ENCODE measurements at places on chromosomes 6 and 20.
A peak's percentile ranks its signal among the peaks of the same experiment; 100 is the strongest.

- no peak overlapping the region for H3K4me3 ChIP-seq
- H3K36me3 ChIP-seq: no peaks in the 10 kb centered on the region
- H3K27ac ChIP-seq: no peak overlapping the region
- no peaks in the 10 kb centered on the region for H3K27me3 ChIP-seq
- DNase-seq: no peak
Measured at GRCh38 chr20:21424846-21425245, 27.5 kb upstream of the NKX2-4 start.

DNA sequence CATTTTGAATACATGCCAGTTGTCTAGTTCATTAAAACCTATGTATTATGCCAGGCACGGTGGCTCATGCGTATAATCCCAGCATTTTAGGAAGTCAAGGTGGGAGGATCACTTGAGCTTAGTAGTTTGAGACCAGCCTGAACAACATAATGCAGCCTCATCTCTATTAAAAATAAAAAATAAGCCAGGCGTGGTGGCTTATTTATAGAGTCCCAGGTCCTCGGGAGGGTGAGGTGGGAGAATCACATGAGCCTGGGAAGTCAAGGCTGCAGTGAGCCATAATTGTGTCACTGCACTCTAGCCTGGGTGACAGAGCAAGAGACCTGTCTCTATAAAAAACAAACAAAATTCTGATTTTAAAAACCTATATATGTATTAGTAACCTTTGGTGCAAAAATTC, 27.5 kb downstream of the ORC3 start:
- DNase-seq: no peak
- H3K27ac ChIP-seq: no peak overlapping the region
- H3K36me3 ChIP-seq: peaks cover 15% of the 10 kb centered on the region
- H3K4me1 ChIP-seq: no peaks in the 10 kb centered on the region

DNA sequence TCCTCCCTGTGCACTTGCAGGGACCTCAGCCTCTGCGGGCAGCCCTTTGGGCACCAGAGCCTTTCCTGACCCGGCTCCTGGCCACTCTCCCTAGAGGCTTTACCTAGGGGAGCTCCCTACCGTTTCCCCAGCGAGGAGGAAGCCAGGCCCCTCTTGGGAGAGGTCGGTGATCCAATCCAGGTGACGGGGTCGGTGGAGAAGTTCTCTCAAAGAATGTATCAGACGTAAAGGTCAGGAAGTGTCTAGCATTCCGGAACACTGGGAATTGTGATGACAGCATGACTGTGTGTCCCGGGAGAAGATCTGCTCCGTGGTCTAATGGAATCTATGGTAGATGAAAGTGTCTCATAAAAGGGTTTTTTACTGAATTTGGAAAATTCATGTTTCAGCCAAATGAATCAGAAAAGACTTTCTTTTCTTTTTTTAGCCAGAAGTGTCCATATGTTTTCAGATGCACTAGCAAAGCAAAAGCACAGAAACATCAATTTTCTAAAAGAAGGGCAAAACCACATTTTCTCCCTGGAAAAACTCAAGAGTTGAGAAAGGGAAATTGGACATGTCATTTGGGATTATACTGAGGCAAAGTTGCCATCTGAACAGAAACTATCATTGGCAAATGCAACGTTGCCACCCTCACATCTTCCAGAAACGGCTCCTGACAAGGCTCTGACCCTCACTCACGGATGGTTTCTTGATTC, 289.4 kb downstream of the THBS2 start:
- H3K4me3 ChIP-seq: no peak overlapping the region
- H3K27ac ChIP-seq: peak overlapping the region; percentile 74
- no peak for DNase-seq
- H3K4me1 ChIP-seq: peaks cover 8% of the 10 kb centered on the region

GRCh38 chr6:67759001-67759400, 876.1 kb upstream of the ADGRB3 start:
- H3K4me3 ChIP-seq: no peak overlapping the region
- no peaks in the 10 kb centered on the region for H3K36me3 ChIP-seq
- H3K27me3 ChIP-seq: no peaks in the 10 kb centered on the region

- H3K36me3 ChIP-seq: no peaks in the 10 kb centered on the region
- H3K4me3 ChIP-seq: no peak overlapping the region
- H3K27ac ChIP-seq: no peak overlapping the region
Measured at GRCh38 chr6:138523347-138524210, 24.3 kb upstream of the NHSL1 start.

- H3K27ac ChIP-seq: no peak overlapping the region
- DNase-seq: no peak
Measured at GRCh38 chr20:32445539-32446273, 87.6 kb downstream of the ASXL1 start.

DNA sequence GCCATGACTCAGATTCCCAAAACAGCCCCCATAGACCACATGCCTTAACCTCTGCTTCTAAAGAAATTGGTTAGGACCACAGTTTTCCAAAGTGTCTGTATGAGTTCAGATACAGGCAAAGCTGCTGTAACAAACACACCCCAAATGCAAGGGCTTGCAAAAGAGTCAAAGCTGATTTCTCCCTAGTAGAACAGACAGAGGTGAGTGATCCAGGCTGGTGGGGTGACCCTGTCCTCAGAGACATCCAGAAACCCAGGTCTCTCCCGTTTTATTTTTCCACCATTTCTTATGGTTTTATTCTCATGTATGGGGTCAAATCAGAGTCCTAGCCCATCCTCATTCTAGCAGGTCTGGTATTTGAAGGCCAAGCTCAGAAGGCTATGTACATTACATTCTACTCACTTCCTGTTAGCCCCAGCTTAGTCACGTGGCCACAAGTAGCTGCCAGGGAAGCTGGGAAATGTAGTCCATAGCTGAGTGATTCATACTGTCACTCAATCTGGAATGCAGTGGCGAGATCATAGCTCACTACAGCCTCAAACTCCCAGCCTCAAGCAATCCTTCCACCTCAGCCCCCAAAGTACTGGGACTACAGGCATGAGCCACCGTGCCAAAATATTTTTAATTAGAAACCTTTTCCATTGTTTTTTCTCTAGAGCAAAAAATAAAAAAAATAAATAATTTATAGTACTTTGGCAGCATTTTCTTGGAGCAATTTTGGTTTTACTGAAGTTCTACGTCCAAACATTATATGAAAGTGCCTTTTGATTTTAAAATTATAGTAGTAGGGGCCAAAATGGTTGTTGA, 175.2 kb downstream of the ZMYND8 start:
- no peaks in the 10 kb centered on the region for H3K4me1 ChIP-seq
- no peak for DNase-seq
- no peaks in the 10 kb centered on the region for H3K36me3 ChIP-seq
- H3K27ac ChIP-seq: no peak overlapping the region
- no peak overlapping the region for H3K4me3 ChIP-seq

DNA sequence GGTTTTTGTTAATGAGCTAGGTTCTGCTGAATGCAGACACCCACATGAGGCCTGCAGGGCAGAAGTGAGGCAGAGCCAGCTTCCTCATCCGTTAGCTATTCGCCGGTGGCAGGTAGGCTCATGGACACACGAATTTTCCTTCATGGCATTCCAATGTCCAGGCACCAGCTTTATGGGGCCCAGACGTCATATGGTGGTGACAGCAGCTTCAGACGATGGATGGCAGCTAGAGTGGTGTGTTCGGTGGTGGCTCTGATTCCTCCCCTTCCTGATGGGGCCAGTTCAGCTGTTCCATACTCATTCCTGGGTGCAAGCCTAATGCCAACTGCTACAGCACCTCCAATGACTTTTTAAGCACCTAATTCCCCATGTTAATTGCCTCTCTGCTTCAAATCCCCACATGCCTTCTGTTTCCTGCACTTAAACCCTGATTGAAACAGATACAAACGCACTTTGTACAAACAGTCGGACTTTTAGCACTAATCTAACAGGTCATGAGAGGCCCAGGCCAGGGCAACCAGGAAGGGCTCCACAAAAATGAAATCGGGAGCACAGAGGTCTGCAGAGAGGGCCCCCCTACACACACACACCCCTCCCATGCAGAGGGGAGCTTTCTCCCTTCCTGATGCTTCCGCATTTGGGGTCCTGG, 35.7 kb upstream of the MLN start:
- no peaks in the 10 kb centered on the region for H3K27me3 ChIP-seq
- H3K27ac ChIP-seq: no peak overlapping the region
- peaks cover 30% of the 10 kb centered on the region for H3K4me1 ChIP-seq

- H3K36me3 ChIP-seq: no peaks in the 10 kb centered on the region
- H3K4me3 ChIP-seq: no peak overlapping the region
- peaks cover 17% of the 10 kb centered on the region for H3K4me1 ChIP-seq
- H3K27ac ChIP-seq: no peak overlapping the region
- H3K27me3 ChIP-seq: no peaks in the 10 kb centered on the region
Measured at GRCh38 chr6:36631326-36632011, 37.3 kb downstream of the SRSF3 start.

- no peaks in the 10 kb centered on the region for H3K36me3 ChIP-seq
- H3K4me1 ChIP-seq: peaks cover 96% of the 10 kb centered on the region
- H3K27me3 ChIP-seq: no peaks in the 10 kb centered on the region
- H3K27ac ChIP-seq: no peak overlapping the region
Measured at GRCh38 chr6:156789081-156789943, 12.1 kb downstream of the ARID1B start.

DNA sequence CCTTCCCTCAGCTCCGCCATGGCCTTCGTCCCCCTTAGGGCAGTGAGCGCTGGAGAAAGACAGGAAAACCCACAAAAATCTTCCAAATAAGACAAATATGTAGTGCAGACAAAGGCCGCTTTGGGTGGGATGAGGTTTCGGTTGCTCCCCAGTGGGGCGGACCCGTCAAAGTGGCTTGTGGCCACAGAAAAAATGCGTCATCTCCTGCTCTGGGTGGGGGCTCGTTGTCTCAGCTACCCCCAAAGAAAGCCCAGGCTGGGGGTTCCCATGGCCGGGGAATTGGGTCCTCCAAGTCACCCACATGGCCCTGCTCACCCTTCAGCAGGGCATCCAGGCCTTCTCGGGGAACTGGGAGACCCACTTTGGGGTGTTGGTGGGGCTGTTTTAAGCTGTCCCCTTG, 21.9 kb upstream of the SCUBE3 start:
- H3K36me3 ChIP-seq: no peaks in the 10 kb centered on the region
- H3K27me3 ChIP-seq: no peaks in the 10 kb centered on the region
- no peaks in the 10 kb centered on the region for H3K4me1 ChIP-seq
- no peak overlapping the region for H3K4me3 ChIP-seq
- DNase-seq: no peak

- peak within 1 kb of the TSS; percentile 99 for H3K27ac ChIP-seq
- no peaks in the 10 kb centered on the region for H3K27me3 ChIP-seq
- peak within 1 kb of the TSS; percentile 84 for H3K4me3 ChIP-seq
- peaks cover 39% of the 10 kb centered on the region for H3K4me1 ChIP-seq
- DNase-seq: no peak
- no peaks in the 10 kb centered on the region for H3K36me3 ChIP-seq
Measured at GRCh38 chr6:36442671-36443470, at the start of the genes KCTD20 and PXT1. Gene KCTD20, plus strand, starts transcription at chr6:36443000. Its CDS starts 27,098 bp downstream, at chr6:36470098. Gene PXT1, minus strand, starts transcription at chr6:36442854. Its CDS starts 16,772 bp downstream, at chr6:36426082.

GRCh38 chr6:28758046-28758817, 165.6 kb downstream of the TRIM27 start:
- H3K4me1 ChIP-seq: no peaks in the 10 kb centered on the region
- H3K27ac ChIP-seq: no peak overlapping the region
- peaks cover 2% of the 10 kb centered on the region for H3K27me3 ChIP-seq
- H3K36me3 ChIP-seq: no peaks in the 10 kb centered on the region
- DNase-seq: no peak

GRCh38 chr6:101826269-101826668, 432.8 kb downstream of the GRIK2 start:
- H3K27ac ChIP-seq: no peak overlapping the region
- H3K4me3 ChIP-seq: no peak overlapping the region
- no peak for DNase-seq
- H3K27me3 ChIP-seq: no peaks in the 10 kb centered on the region
- H3K4me1 ChIP-seq: no peaks in the 10 kb centered on the region

- H3K4me3 ChIP-seq: no peak overlapping the region
- no peak overlapping the region for H3K27ac ChIP-seq
- no peaks in the 10 kb centered on the region for H3K36me3 ChIP-seq
- H3K4me1 ChIP-seq: no peaks in the 10 kb centered on the region
Measured at GRCh38 chr6:7185561-7185960, 77.8 kb downstream of the RREB1 start.

DNA sequence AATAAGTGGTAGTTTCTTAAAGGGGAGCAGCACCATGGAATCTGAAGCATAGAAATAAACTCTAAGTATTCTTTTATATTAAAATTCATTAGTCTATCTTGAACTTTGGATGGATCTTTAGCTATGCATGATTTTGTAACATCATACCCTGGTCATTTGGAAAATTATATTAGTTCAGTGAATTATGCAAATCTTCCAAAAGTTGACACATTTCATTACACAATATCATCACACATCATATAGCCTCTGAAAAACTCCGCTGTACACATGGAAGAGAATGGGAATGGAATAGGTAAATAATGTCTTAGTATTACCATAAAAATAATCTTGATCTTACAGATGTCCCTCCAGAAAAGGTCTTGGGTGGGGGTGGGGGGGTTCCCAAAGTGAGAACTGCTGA, 96.1 kb downstream of the ATXN1 start:
- peaks cover 27% of the 10 kb centered on the region for H3K4me1 ChIP-seq
- no peaks in the 10 kb centered on the region for H3K27me3 ChIP-seq
- H3K4me3 ChIP-seq: no peak overlapping the region
- DNase-seq: no peak
- H3K27ac ChIP-seq: no peak overlapping the region
- no peaks in the 10 kb centered on the region for H3K36me3 ChIP-seq

DNA sequence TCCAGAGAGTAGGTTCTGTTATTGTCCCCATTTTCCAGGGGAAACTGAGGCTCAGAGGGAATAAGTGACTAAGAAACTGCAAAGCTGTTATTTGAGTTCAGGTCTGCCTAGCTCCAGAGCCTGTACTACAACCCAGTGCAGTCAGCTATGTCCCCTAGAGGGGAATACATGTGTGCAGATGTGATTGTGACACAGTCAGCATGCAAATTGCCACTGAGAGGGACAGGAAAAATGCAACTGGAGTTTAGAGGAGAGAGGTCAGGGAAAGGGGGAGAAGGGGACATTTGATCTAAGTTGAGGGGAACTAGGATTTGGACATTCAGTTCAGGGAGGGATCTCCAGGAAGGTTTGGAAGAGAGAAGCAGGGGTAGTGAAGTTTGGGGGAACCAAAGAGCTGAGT, 38.6 kb upstream of the EPB41L1 start:
- no peaks in the 10 kb centered on the region for H3K36me3 ChIP-seq
- H3K4me3 ChIP-seq: no peak overlapping the region
- H3K4me1 ChIP-seq: peaks cover 10% of the 10 kb centered on the region

DNA sequence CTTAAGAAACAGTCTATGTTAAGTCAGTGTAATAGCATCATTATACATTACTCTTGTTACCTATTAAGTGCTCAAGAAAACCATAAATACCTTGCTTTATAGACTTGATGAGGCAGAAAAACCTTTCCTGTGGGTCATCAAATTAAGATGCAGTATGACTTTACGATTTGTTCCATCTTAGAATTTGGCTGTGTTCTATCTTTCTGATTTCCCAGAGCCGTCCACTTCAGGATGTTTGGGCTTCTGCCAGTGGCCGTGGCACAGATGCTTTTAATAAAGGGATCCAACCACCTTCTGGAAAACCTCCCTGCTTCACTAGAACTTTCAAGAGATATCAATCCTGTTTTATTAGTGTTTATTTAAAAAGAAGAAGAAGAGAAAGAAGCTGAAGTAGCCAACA, 71.2 kb downstream of the PDE7B start:
- H3K36me3 ChIP-seq: no peaks in the 10 kb centered on the region
- H3K27ac ChIP-seq: peak overlapping the region; percentile 23
- H3K27me3 ChIP-seq: no peaks in the 10 kb centered on the region
- no peak overlapping the region for H3K4me3 ChIP-seq
- H3K4me1 ChIP-seq: peaks cover 21% of the 10 kb centered on the region
